Colonic mucosa (tissue), 4 donors: ENCODE measurements at places on chromosomes 3 and 15.
A peak's percentile ranks its signal among the peaks of the same experiment; 100 is the strongest.

- DNase-seq, result no peak
Measured at GRCh38 chr15:75644376-75644775, 3.3 kb upstream of the SNX33 start.

DNA sequence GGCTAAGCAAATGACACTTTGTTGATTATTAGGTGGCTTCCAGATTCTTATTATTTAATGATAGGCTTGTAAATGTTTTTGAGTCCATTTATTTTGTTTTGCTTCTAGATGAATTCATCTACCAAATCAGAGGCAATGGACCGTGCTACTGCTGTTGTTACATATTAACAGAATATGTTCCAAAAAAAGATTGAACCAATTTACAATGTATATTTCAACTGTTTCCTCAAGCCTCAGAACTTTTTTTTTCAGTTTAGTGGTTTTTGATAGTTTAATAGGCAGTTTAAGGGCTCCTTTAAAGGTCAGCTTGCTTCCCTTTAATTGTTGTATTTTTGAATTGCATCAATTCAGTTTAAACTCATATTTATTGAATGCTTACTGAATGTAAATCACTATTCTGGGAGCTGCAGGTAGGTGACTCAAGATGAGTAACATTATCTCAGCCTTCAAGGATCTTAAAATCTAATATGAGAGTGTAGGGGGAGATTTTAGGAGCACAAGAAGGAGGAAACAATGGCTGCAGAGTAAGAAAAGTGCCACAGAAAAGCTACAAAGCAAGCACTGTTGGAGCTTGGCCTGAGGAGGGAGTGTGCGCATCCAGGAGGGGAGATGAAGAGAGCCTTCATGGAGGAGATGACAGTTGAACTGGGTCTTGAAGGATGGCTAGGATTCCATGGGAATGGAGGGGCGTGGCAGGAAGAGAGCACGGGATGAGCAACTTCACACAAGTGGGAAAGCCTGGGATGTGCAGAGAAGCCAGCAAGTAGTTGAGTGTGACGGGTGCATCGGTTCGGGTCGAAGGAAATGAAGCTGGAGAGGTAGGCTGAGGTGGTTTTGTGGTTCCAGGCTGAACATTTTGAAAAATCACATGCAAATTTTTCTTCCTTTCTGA lies 14.7 kb downstream of the MAP2K1 start:
- DNase-seq, result no peak

- no peak for DNase-seq
Measured at GRCh38 chr3:59286791-59287531, 237.1 kb upstream of the CFAP20DC start.

- DNase-seq, result peak; percentile 88
Measured at GRCh38 chr3:14261229-14261628, 82.6 kb downstream of the LSM3 start.

DNA sequence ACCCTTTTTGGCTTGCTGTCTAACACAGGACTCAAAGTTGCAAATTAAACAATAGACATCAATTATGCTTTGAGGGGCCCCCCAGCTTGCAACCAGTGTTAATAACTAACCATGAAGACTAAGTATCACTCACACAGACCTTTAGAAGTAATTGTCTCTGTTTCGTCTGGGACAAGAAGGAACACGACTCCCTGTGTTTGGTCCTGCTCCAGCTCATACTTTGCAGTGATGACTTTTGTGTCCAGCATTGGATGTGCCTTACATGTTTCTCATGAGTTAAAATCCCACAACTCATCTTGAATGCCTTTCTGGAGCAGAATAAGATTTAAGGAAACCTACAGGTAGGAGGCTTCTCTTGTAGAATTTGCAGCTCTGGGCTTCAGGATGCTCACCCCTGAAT lies 53.1 kb downstream of the GMNC start:
- DNase-seq, result no peak

DNA sequence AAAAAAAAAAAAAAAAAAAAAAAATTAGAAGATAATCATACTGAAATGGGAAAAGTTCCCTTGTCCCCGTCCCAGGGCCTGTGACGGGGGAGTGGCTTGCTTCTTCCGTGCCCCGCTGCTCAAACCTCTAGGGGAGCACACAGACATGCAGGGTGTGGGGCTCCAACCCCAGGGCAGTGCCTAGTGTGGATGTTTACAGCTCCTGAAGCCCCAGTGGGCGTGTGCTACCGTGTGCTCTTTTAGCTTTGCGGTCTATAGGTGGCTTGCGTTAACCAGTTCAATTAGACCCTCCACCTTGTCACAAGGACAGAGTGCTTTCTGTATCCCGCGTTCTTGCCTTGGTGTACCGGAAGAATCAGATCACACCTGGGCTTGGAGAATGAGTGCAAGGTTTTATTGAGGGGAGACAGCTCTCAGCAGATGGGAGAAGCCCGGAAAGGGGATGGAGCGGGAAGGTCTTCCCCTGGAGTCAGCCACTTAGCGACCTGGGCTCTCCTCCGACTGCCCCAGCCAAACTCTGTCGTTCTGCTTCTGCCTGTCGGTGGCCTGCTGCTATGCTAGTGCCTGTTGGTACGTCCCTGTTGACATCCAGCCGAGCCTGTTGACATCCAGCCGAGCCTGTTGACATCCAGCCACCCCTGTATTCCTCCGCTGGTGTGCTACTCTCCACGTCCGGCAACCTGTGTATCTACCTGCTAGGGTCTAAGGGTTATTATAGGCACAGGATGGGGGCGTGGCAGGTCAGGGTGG lies 569.8 kb downstream of the VGLL3 start:
- DNase-seq, result no peak

GRCh38 chr15:66899555-66900350 lies 165.6 kb upstream of the SMAD3 start:
- no peak for DNase-seq

- DNase-seq, result no peak
Measured at GRCh38 chr3:108320746-108321350, 24.5 kb downstream of the HHLA2 start.

GRCh38 chr3:85554153-85554552 lies 595.4 kb downstream of the CADM2 start:
- DNase-seq, result no peak

GRCh38 chr3:19931180-19931692 lies 2.8 kb downstream of the EFHB start:
- no peak for DNase-seq

DNA sequence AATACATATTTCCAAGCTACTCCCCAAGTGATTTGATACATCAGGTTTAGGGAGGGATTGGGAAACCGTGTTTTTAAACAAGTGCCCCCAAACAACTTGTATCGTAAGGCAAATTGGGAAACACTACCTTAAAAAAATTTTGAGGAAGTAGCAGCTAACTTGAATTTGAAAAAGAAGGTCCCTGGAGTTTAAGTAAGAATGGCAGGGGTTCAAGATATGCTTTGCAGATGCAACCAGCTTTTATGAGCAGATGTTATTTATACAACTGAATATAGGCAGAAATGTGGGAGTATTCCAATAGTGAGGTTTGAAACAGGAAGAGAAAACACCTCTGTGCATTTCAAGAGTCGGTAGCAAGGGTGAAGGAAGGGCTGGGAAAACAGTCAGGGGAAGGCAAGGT lies 139.6 kb downstream of the IL20RB start:
- DNase-seq, result no peak

DNA sequence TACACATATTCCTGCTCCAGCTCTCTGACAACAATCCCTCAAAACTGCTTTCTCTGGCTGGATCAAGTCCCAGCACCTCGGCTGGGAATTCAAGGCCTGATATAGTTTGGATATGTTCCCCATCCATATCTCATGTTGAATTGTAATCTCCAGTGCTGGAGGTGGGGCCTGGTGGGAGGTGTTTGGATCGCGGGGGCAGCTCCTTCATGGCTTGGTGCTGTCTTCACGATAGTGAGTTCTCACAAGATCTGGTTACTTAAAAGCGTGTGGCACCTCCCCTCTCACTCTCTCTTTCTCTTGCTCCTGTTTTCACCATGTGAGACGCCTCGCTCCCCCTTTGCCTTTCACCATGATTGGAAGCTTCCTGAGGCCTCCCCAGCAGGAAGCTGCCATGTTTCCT lies 47.4 kb upstream of the SYN2 start:
- no peak for DNase-seq

GRCh38 chr3:159273608-159274007 lies 471.8 kb downstream of the MFSD1 start:
- peak; percentile 21 for DNase-seq

DNA sequence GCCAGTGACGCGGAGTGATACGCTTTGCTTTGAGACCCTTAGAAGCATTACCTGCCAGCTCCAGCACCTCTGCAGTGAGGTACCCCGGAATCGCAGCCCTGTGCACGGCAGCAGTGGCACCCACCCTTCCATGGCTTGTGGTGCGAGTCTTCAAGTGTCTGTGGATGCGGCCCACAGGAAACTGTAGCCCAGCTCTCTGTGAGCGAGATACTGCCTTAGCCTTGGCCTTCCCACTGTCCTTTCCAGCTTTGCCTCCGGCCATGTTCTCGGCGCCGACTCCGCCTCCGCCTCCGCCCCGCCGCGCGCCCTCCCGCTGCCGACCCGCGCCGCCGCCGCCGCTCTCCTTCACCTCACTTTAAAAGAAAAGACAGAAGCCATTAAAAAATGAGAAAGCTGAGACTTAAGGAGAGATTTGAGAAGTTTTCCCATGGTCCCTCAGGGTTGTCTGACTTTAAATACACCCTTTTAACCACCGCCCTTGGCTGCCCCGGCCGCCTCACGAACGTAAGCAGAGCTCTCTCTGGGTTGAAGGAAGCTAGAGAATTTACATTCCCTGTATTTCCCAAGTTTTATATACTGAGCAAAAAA lies 78.5 kb upstream of the FAM174B start:
- no peak for DNase-seq

DNA sequence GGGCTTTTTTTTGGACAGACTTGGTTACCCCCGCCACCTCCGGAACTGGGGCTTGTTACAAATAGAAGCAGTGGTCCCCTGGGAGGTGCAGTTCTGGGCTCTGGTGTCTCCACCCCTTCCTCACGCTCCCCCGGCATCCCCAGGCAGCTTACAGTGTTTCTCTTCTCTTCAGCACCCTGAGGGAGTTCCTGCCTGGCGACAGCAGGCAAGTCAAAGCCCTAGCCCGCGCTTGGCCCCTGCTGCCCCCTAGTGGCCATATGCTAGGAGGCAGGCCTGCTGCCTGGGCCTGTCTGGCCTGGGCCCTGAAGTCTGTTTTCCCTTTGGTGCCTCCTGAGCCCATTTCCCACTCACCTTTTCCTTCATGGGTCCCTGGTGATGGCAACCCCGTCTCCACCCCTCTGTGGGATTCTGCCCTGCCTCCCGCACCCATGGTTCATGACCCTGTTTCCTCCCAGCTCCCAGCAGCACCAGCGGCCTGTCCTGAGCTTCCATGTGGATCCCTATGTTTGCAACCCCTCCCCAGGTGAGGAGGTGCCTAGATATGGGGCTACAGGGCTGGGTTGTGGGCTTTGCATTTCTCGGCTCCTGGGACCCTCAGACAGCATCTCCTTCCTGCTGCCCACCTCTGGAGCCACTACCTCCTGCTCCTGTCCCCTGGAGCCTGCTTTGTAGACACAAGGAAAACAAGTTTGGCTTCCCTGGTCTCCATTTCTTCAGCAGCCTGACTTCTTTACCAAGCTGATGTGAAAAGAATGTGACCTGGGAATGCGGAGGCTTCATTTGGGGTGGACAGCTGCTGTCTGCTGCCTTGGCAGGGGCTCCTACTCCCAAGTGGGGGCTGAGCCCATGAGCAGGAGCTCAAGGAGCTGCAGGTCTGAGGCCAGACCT lies 2.2 kb downstream of the SNX22 start:
- peak; percentile 94 for DNase-seq

GRCh38 chr3:166554023-166554422 lies 716.8 kb upstream of the BCHE start:
- no peak for DNase-seq

DNA sequence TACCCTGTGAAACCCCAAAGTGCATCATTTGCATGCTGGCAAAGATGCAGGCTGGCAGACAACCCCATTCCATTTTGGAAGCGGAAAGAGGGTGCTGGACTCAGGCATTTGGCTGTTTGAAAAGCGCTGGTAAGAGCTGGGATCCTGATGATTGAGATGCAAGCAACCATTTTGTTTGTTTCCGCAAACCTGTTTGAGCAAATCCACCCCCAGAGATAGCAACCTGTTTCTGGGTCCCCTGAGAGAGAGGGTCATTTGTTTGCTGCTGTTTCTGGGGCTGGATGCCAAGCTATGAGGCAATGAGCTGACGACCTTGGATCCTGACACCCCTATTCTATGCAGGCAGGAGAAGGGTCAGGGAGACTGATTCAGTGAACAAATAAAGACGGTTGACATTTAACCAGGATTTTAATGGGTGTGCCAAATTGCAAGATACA lies 9.8 kb downstream of the SLC6A1 start:
- DNase-seq, result no peak

- peak; percentile 53 for DNase-seq
Measured at GRCh38 chr3:196287090-196287439, 461 bp downstream of the PCYT1A start.

DNA sequence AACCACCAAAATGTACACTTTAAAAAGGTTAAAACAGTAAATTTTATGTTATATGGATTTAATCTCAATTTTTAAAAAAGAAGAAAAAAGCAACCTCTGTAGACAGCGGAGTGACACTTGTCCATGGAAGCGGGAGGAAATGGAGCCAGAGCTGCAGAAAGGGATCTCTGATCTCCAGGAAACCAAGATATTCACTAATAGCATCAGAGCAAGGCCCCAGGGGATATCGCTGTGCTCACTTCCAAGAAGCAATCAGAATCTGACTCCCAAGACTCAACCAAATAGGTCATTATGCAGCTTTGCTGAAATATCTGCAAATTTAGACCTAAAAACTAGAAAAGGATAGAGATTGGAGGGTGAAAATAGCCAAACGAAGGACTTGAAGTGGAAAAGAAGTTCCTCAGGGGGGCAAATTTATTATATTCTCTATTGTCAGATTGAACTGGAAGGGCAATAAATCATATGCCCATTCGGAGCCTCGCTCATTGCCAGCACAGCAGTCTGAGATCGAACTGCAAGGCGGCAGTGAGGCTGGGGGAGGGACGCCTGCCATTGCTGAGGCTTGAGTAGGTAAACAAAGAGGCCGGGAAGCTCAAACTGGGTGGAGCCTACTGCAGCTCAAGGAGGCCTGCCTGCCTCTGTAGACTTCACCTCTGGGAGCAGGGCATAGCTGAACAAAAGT lies 62.0 kb upstream of the ATP2C1 start:
- DNase-seq, result no peak

GRCh38 chr3:99945328-99945995 lies 127.8 kb downstream of the CMSS1 start:
- DNase-seq, result no peak

GRCh38 chr3:160278210-160278609 lies 53.0 kb downstream of the C3orf80 start:
- no peak for DNase-seq

GRCh38 chr15:99409097-99409473 lies 156.7 kb upstream of the MEF2A start:
- DNase-seq, result peak; percentile 67

- peak; percentile 17 for DNase-seq
Measured at GRCh38 chr15:42111924-42112323, 17.6 kb upstream of the PLA2G4D start.

GRCh38 chr15:83012076-83012426 lies 612 bp upstream of the C15orf40 start:
- DNase-seq, result no peak

DNA sequence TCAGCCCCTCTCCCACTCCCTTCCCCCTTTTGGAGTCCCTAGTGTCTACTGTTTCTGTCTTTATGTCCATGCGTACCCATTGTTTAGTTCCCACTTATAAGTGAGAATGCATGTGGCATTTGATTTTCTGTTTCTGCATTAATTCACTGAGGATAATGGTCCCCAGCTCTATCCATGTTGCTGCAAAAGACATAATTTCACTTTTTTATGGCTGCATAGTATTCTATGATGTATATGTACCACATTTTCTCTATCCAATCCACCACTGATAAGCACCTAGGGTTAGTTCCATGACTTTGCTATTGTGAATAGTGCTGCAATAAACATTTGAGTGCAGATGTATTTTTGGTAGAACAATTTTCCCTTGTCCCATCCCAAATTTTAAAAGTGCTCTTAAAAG lies 34.2 kb upstream of the RSL24D1 start:
- DNase-seq, result no peak
